ENCODE measurements at places on chromosomes 2 and 18. TPM values are rescaled to one million over a fixed set of nuclear protein-coding genes. Genes with fewer than 3 reads are reported as not detected.

The ZNF521 gene
- total RNA-seq, result not detected

- no peak overlapping the region for H3K27ac ChIP-seq
- H3K36me3 ChIP-seq, result no peaks in the 10 kb centered on the region
- no peaks in the 10 kb centered on the region for H3K27me3 ChIP-seq
- H3K4me1 ChIP-seq, result no peaks in the 10 kb centered on the region
- DNase-seq, result no peak
Observed at GRCh38 chr2:179636100-179636980, 225.1 kb downstream of the ZNF385B start.

The IL36RN gene
- not detected for total RNA-seq

GRCh38 chr2:36693825-36694224 is 2.7 kb upstream of the VIT start:
- no peaks in the 10 kb centered on the region for H3K27me3 ChIP-seq
- no peak for DNase-seq
- no peaks in the 10 kb centered on the region for H3K4me1 ChIP-seq

DNA sequence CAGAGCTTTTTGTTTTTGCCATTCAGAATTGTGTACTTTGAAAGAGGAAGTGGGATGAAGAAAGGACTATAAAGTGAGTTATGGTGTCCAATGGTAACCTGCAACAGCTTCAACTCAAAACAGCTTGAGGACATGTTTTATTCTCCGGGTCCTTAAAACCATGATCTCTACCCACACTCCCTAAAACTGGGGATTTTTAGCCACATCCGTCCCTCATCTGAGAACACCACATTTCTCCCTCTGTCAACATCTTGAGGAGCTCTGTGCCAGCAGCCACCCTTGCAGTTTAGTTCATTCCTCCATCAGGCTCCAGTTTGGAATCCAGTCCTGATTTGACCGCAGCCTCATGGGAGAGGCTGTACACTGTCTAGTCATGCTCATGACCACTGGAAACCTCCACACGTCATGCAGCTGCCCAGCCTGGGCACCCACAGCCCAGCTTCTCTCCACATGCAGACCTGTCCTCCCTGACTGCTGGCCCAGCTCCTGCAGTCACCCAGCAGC is 62.6 kb downstream of the C18orf63 start:
- H3K27me3 ChIP-seq, result no peaks in the 10 kb centered on the region
- H3K36me3 ChIP-seq, result no peaks in the 10 kb centered on the region
- no peak overlapping the region for H3K4me3 ChIP-seq
- H3K27ac ChIP-seq, result no peak overlapping the region

- H3K36me3 ChIP-seq, result no peaks in the 10 kb centered on the region
- no peak overlapping the region for H3K4me3 ChIP-seq
- H3K27me3 ChIP-seq, result no peaks in the 10 kb centered on the region
- no peak overlapping the region for H3K27ac ChIP-seq
- no peak for DNase-seq
Observed at GRCh38 chr2:109059474-109060165, 69.4 kb upstream of the SH3RF3 start.

DNA sequence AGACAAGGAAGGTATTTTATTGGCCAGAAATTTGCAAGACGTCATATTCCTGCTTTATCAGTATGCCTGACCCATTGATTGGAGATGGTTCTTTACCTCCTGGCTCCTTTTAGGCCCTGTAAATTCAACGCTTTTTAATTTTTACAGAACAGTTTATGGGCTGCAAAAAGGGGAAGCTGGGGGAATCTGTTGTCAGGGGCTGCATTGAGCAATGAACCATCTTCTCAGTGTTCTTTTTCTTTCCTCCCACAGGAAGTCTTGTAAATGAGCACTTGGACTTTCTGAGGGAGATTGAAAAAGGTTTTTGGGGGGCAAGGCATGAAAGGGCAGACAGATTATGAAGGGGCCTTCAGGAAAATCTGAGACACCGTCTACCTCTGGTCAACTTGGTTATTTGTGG is 503.6 kb upstream of the TNP1 start:
- H3K4me3 ChIP-seq, result no peak overlapping the region
- DNase-seq, result no peak
- no peak overlapping the region for H3K27ac ChIP-seq
- H3K4me1 ChIP-seq, result no peaks in the 10 kb centered on the region

DNA sequence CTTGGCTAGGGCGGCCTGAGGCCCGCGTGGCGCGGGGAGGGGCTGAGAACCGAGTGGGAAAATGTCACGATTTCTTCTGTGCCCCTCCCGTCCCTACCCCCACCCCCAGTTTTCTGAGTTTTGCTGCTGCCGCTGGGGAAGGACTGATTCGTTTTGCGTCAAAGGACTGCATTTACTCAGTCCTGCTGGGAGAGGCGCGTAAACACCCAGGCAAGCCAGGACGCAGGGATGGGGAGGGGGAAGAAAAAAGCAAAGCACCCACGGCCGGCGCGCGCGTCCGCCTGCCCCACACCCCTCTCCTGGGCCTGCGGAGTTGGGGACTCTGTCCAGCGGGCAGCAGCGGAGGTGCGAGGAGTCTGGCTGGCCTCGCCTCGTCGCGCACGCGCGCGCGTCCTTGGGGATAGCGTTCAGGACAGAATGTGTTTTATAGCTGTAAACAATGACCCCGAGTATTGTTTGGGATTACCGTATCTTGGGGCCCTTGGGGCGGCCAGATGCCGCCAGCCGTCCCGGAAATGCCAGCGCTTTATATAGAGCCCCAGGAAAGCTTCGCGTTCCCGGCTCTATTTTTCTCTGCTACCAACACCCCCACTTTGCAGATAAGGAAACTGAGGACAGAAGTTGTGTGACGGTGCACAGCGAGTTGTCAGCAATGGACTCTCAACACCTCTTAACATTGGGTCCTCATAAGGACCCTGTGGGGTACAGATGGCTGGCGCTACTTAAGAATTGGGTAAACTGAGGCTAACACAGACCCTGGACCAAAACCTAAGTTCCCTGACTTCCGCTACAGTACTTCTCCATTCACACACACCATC is 1.7 kb upstream of the FOSL2 start:
- DNase-seq, result no peak
- H3K4me1 ChIP-seq, result peaks cover 34% of the 10 kb centered on the region
- H3K27me3 ChIP-seq, result no peaks in the 10 kb centered on the region
- no peaks in the 10 kb centered on the region for H3K36me3 ChIP-seq
- peak overlapping the region; percentile 84 for H3K4me3 ChIP-seq

GRCh38 chr2:64090264-64090663 is 54.0 kb downstream of the PELI1 start:
- H3K36me3 ChIP-seq, result peaks cover 8% of the 10 kb centered on the region
- H3K4me1 ChIP-seq, result no peaks in the 10 kb centered on the region
- no peaks in the 10 kb centered on the region for H3K27me3 ChIP-seq
- DNase-seq, result no peak
- no peak overlapping the region for H3K4me3 ChIP-seq

The ACVR1C gene
- total RNA-seq, result 6.3 TPM

The VWA3B gene
- total RNA-seq, result not detected

DNA sequence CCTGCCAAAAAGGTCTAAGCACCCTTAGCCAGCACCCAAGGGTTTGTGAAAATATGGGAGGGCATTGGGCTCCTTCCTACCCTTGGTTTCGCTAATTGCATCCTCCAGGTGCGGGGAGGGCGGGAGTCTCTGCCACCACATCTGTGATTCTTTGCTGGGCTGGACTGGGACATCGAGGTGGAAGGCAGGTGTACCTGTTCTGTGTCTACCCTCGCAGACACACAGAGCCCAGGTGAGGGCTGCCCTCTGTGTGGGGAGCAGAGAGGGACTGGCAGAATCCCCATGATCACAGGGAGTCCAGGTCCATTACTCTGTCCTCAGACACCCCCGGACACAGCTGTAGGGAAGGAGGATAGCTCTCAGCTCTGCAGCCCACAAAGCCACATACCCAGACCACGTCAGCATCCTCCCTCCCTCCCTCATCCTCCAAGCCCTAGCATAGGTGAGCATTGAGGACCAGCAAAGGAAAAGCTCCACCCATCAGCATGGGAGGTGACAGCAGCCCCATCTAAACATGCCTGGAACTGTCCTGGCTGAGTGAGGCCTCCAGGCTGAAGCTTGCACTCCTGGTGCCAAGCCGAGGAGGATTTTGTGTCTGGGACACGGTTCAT is 49.8 kb downstream of the PLB1 start:
- H3K4me3 ChIP-seq, result no peak overlapping the region
- H3K27me3 ChIP-seq, result no peaks in the 10 kb centered on the region
- peak; percentile 58 for DNase-seq
- H3K36me3 ChIP-seq, result no peaks in the 10 kb centered on the region
- H3K27ac ChIP-seq, result peak overlapping the region; percentile 38

DNA sequence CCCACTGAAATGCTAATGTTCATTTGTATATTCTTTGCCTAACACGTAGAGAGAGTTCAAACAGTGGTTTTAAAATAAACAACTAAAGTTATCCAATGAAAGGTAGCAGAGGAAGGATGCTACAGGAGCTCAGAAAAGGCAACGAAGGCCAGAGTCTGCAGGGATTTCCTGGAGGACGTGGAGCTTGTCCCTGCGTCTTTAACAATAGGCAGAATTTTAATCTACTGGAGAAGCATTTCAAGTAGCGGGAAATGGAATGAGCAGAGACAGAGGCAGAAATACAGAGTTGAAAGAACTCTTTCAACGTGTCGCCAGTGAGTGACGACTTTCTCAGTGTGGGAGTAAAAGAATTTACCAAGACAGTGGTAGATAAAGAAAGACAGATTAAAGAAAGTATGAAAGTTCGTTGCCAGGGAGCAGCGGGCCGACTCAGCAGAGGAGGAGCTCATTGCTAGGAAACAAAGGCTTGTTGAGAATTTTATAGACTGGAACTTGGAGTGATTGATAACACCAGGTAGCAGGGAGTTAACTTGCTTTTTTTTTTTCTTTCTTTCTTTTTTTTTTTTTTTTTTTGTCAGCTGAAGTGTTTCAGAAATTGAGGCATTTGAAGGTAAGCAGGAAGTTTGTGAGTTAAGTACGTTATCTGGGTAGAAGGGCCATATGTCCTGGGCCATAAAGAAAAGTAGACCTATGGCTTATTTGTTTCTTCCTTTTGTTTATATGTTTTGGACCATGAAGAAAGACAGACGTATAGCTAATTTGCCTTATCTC is 625 bp upstream of the NBAS start:
- peak overlapping the region; percentile 56 for H3K27ac ChIP-seq
- H3K4me3 ChIP-seq, result peak overlapping the region; percentile 53
- peak; percentile 38 for DNase-seq
- H3K27me3 ChIP-seq, result no peaks in the 10 kb centered on the region
- H3K36me3 ChIP-seq, result no peaks in the 10 kb centered on the region
- peaks cover 25% of the 10 kb centered on the region for H3K4me1 ChIP-seq

GRCh38 chr2:37337620-37338280 is 6.7 kb upstream of the QPCT start:
- H3K4me1 ChIP-seq, result no peaks in the 10 kb centered on the region
- no peak overlapping the region for H3K27ac ChIP-seq
- no peaks in the 10 kb centered on the region for H3K36me3 ChIP-seq
- H3K27me3 ChIP-seq, result no peaks in the 10 kb centered on the region
- H3K4me3 ChIP-seq, result no peak overlapping the region
- DNase-seq, result no peak

GRCh38 chr2:207926133-207926988 is 99.0 kb downstream of the PLEKHM3 start:
- DNase-seq, result no peak
- H3K4me1 ChIP-seq, result peaks cover 5% of the 10 kb centered on the region
- no peak overlapping the region for H3K27ac ChIP-seq

DNA sequence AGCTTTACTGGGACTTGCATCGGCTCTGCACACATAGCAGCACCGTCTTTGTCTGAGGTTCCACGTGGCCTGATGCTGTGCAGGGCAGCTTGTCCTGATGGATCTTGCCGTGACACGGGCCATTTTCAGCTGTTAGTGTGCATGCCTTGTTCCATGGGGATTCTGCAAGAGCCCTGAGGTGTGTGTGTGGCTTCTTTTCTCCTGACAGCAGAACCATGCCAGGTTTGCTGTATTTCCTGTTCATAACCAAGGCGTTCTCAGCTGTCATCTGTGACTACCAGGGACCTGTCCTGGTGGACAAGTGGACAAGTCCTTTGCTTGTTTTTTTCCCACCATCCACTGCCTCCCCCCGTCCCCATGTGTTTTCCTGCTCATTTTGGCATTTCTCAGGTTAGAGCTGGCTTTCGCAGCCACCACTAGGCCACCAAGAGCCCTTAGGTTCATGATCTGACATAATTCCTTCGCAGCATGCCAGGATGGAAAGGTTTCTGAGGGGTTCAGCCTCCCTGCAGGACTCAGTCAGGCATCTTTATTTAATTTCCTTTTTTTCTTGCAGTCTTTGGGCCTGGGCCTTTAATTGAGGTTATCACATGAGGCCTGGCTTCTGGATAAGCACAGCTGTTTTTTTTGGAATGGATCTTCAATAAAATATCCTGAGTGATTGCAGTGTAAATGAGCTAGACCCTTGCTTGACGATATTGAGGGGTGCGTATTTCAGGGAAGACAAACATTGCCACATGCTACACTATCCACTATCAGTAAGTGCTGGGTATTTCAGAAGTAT is 139.4 kb downstream of the NCK2 start:
- H3K4me3 ChIP-seq, result no peak overlapping the region
- H3K4me1 ChIP-seq, result peaks cover 77% of the 10 kb centered on the region
- H3K27ac ChIP-seq, result peak overlapping the region; percentile 10

The AMER3 gene
- not detected for total RNA-seq

The EHD3 gene
- total RNA-seq, result 4.4 TPM

DNA sequence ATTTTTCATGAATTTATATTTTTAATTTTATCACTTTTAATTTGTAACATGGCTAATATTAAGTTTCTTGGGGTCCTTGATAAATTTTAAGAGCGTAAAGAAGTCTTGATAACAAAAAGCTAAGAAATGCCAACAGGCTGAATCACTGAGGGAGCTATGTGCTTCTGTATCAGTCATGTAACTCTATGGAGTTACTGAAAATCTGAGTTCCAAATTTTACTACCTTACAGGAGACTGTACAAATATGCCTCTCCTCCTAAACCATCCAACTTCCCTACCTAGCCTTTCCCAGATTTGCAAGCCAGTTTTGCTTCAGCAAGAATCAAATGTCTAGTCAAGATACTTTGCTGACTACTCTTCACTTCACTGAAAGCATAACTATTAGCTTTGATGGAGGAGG is 35.7 kb downstream of the FEZ2 start:
- H3K4me3 ChIP-seq, result no peak overlapping the region
- no peaks in the 10 kb centered on the region for H3K27me3 ChIP-seq
- H3K4me1 ChIP-seq, result no peaks in the 10 kb centered on the region
- DNase-seq, result no peak
- H3K36me3 ChIP-seq, result no peaks in the 10 kb centered on the region

DNA sequence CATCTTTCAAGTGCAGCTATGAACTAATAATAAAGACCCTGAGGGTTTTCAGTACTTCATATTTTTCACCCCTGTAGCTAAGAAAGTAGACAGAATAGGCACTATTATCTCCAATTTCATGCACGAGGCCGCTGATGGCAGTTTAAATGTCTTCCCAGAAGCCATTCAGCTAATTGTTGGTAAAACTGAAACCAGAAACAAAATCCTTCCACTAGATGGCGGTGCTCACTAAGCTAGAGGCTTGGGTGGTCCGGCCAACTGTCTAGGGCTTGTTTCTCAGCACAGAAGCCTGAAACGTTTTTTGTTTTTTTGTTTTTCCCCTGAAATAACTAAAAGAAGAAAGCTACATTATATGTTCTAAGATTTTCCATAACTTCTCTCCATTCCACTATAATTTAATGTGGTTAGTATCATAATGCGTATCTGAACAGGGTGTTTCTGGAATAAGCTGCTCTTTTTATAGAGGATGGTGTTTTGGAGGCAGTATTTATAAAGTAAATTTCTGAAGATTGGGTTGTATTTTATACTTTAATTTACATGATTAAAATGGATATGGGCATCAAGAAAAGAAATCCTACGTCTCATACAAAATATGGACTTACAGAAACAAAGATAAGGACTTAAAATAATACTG is 159.4 kb downstream of the PIK3C3 start:
- H3K36me3 ChIP-seq, result no peaks in the 10 kb centered on the region
- H3K4me1 ChIP-seq, result peaks cover 10% of the 10 kb centered on the region
- H3K27ac ChIP-seq, result no peak overlapping the region
- peak; percentile 49 for DNase-seq

- DNase-seq, result no peak
- H3K4me1 ChIP-seq, result no peaks in the 10 kb centered on the region
- H3K27ac ChIP-seq, result no peak overlapping the region
- no peaks in the 10 kb centered on the region for H3K27me3 ChIP-seq
Observed at GRCh38 chr18:79870301-79871025, 72.7 kb downstream of the KCNG2 start.
